Dermis microvascular lymphatic vessel endothelial cell (primary cell): ENCODE measurements at places on chromosomes 7 and 10.

GRCh38 chr7:15471669-15471950, 90.2 kb downstream of the AGMO start:
- DNase-seq, result no peak

DNA sequence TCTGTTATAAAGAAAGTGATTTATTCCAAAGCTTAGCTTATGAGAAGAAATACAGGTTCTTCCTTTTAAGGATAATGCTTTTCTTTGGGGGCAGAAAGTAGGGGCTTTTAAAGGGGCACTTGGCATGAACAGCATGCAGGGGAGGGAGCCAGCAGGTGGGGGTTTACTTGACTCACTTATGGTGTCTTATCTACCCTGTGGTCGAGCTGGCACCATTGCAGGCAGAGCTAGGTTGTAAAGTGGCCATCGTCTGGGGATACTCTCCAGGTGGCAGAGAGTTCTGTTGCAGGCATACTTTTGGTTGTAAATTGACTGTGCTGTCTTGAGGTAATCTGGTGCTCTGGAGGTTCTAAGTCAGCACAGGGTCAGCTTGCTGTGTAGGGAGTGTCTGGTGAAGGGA, 26.3 kb upstream of the IFRD1 start:
- no peak for DNase-seq

DNA sequence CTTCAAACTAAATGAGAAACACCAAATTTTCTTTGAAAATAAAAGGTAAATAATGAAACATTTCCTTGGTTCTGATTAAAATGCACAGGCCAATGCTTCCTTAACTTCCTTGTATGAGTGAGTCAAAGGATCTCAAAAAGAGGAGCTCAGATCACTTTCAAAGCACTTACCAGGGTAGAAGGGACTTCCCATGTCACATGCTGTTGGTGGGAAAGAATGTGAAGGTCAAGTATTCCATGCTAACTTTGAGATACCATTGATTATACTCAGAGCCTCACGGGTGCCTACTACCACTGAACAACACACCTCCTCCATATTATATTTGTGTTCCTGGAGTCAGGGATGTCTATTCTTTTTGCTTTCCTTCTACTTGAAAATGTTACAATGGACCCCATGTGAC, 233.5 kb upstream of the KIAA1217 start:
- no peak for DNase-seq

DNA sequence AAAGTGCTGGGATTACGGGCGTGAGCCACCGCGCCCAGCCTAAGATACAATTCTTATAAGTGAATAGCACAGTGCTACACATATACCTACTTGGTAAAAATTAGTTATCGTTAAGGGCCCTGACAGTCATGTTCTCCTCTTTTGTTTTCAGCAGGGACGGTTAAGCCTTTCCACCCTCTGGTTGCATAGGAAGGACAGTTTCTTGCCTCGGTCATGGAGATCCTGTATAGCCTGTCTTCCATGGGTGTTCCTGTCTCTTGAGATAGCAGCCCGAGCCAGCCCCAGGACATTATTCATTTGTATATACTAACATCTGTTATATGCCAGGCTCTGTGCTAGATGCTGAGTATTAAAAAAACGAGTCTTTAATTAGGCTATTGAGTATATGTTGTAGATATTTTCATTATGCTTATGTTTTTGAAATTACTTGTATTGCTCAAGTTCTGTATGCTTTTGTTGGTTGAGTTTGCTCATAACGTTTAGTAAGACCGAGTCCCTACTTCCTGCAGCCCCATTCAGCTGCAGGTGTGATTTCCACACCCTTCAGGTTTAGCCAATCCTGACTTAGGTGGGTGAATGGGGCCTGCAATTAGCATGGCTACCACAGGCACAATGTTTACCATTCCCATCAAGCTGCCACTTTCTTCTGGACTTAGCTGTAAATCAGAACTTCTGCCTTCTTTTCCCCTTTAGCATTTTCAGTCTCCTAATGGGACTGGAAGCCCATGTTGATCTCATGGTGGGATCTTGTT, 24.8 kb downstream of the CCSER2 start:
- no peak for DNase-seq

- DNase-seq, result no peak
Measured at GRCh38 chr7:149321978-149322541, 60.1 kb downstream of the ZNF783 start.

GRCh38 chr10:75910032-75910431, 478.6 kb downstream of the LRMDA start:
- DNase-seq, result peak; percentile 45

GRCh38 chr7:139043823-139044812, 8.3 kb upstream of the ZC3HAV1L start:
- DNase-seq, result peak; percentile 23

- no peak for DNase-seq
Measured at GRCh38 chr10:129780901-129781795, 182.9 kb downstream of the EBF3 start.

DNA sequence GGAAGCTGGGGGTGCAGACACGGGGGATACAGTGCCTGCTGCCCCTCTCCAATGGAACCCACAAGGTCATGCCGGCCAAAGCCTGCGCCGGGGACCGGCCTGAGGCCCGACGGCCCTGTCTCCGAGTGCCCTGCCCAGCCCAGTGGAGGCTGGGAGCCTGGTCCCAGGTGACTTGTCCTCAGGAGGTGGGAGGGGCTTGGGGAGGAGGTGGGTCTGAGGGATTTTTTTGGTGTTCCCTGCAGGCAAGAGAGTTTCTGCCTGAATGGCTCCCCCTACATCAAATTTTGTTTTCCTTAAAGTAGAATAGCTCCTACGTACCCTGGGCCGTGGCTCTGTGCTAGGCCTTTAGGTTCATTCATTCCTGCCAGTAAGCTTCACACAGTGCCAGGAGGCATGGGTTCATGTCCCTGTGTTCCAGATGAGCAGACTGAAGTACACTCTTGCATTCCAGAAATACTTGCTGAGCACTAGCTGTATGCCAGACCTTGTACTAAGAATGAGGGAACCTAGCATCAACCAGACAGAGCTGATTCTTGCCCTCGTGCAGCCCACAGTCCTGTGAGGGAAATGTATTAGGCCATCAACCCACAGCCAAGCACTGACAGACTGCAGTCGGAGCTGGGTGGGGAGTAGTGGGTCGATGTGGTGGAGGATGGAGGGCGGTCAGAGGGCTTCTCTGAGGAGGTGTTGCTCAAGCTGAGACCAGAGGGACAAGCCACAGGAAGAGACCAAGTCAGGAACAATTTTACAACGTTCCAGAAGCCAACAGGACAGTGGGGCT, 31.1 kb downstream of the TBATA start:
- DNase-seq, result no peak

- no peak for DNase-seq
Measured at GRCh38 chr10:125145636-125146035, 14.7 kb downstream of the CTBP2 start.

DNA sequence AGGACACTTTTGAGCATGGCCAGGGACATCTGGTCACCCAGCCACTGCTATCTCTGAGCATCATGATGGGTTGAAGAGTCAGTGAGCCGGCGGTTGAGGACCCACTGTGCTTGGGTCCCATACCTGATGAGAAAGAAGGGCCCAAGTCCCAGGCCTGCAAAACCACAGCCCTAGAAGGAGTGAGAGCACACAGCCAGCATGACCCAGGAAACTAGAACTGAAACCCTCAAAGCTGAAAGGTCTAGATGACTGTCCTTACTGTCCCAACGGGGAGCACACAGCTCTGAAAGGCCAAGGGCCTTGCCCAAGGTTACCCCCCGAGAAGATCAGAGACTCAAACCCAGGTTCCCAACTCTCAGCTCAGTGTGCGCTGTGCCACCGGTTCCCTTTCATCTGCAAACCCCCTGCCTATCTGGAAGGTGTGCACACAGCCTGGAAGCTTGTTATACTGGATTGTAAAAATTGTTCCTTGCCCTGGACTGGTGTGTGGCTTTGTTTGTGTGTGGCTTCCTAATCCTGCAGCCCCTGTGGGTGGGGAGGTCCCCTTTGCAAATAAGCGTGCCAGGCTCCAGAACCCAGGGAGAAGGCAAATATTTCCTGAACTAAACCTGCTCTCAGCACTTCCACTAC, 22.6 kb upstream of the PSAP start:
- no peak for DNase-seq

- DNase-seq, result no peak
Measured at GRCh38 chr10:13066527-13066926, 33.4 kb upstream of the OPTN start.

DNA sequence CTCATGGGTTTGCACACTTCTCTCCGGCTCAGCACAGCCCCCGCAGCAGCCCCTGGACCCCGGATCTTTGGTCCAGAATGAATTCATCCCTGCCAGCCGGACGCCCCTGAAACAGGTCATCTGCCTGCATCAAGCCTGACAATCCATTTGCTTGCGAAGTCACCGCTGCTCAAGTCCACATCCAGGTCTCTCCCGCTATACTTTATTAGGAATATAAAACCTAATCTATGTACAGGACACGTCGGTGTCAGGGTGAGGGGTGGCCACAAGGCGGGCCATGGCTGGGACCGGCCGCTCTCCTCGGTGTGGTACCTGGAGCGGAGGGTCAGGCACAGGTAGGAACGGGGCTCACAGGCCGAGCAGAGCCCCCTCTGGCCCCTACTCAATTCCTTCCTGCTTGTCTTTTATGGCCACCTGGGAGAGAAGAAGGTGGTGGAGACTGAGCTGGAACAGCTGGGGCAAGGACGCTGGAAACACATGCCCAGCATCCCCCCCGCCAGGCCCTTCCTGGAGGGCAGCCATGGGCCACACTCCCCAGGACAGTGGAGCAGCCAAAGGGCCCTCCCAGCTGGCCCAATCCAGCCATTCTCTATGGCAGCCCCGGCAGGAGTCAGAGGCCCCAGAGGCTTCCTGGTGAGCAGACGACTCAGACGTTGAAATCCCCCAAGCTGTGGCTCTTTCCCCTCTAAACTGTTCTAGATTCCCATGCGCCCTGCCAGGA, 5.3 kb downstream of the POLR2J start:
- DNase-seq, result no peak

DNA sequence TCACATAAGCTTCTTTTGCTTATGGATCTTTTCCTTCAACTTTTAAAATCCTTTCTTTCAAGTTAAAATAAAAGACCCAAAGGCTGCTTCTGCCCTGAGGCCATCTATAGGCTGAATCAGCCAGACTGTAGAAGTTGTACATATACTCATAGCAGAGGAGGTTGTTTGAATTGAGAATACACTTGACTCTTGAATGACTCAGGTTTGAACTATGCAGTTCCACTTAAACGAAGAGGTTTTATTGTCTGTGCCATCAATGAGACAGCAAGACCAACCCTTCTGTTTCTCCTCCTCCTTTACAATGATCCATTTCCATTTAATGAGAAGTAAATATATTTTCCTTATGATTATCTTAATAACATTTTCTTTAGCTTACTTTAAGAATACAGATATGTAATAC, 5.8 kb downstream of the ZNF365 start:
- DNase-seq, result no peak

DNA sequence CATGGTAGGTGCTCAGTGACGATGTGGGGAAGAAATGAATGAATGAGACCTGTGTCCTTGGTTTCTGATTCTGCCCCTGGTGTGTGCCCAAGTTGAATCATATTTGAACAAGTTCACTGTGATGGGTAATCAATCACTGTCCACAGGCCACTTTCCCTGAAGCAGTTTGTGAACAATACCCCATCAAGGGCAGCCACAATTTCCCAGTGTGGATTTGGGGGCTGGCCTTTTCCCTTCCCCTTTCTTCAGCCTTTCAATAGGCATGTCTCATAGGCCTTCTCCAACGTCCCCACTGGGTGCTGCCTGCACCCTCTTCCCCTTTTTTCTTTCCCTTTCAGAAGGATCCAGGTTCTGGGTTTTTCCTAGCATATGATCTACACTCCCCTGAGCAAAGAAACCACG, 64.7 kb downstream of the CREB5 start:
- no peak for DNase-seq

GRCh38 chr10:3719024-3719843, 65.8 kb downstream of the KLF6 start:
- no peak for DNase-seq
